ENCODE measurements at places on chromosomes 1 and 21.

DNA sequence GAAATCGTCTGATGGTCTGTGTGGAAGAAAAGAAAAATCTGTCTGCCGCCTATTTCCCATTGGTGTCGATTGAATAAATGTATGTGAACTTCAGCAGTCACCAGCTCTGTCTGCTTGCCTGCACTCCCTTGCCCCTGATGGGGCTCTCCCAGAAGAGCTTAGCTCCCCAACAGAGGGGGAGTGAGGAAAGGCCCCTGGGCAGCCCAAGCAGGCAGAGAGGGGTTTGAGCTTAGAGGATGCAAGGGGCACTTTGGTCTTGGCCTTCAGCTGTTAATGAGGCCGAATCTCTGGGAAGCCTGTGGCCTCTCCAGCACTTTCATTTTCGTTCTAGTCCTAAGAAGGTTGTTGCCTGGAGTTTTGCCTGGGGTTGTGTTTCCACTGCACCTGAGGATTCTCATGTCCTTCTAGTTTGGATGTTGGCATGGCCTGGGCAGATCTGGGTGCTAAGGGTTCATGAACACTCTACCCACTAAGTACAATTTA lies 2.8 kb downstream of the FOXD2 start:
- DNase-seq = no peak

- DNase-seq = no peak
These were observed 116.3 kb upstream of the C1orf21 start for GRCh38 chr1:184270556-184270955.

DNA sequence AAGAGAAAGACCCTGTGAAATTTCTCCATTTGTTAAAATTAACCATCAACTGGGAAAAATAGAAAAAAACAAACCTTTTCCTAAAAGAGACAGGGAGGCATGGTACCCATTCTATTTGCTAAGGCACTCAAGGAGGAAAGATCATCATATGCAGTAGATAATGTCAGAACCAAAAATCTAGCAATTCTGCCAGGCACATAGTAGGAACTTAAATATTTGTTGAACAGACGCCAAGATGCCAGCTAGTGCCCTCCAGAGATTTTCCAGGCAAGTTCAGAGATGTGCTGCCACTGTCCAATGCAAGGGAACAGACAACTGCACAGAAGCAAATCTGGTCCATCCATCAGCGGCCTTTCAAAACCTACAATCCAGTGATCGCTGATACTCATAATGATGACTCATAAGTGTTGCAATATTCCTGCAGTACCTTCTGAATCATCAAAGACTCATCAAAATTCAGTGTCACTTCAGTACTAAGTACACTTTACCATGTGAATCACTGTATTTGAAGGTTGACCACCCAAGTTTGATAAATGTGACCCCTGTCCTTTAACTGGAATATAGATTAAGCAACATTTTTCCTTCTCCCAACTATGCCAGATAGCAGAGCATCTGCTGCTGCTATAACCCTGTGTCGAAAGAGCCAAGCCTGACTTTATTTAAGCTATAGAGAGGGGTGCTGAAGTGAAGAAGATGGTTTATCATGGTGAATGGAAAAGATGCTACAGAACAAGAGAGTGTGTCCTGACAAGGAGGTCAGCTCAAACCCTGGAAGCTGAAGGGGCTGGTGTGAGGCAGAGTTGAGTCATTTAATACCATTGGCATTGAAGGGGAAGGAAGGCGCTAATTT lies 99.1 kb downstream of the MT1HL1 start:
- no peak for DNase-seq

GRCh38 chr1:205042911-205043806 lies at the start of gene CNTN2:
TSS of gene CNTN2 (plus strand) at chr1:205043212. CDS start at chr1:205053186, 9,974 bp downstream.
- DNase-seq = peak; percentile 94

GRCh38 chr1:87196110-87196827 lies 132.4 kb upstream of the LMO4 start:
- DNase-seq = no peak

DNA sequence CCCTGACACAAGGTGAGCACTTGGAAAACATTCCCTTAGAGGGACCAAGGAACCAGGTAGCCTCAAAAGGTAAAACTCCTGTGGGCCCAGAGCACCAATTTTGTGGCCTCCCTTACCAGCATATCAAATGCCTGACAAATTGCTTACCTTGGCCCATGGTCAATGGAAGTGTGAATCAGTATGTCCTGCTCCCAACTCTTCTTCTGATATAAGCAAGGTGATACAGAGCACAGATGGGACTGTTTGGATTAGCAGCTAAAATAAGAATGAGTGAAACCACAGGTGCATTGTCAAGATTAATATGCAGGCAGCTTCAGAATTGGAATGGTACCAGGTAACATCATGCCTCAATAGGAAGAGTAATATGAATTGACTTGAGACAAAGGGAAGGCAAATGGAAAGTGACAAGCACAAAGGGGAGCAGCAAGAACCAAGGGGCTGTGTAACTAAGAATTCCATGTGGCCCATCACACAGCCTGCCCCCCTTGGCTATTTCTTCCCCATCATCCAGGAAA lies 156.8 kb upstream of the KCND3 start:
- DNase-seq = no peak

- DNase-seq = peak; percentile 39
These were observed 101.1 kb upstream of the SOD1 start for GRCh38 chr21:31558189-31558961.

- DNase-seq = no peak
These were observed 135.7 kb downstream of the CTH start for GRCh38 chr1:70546726-70547125.

DNA sequence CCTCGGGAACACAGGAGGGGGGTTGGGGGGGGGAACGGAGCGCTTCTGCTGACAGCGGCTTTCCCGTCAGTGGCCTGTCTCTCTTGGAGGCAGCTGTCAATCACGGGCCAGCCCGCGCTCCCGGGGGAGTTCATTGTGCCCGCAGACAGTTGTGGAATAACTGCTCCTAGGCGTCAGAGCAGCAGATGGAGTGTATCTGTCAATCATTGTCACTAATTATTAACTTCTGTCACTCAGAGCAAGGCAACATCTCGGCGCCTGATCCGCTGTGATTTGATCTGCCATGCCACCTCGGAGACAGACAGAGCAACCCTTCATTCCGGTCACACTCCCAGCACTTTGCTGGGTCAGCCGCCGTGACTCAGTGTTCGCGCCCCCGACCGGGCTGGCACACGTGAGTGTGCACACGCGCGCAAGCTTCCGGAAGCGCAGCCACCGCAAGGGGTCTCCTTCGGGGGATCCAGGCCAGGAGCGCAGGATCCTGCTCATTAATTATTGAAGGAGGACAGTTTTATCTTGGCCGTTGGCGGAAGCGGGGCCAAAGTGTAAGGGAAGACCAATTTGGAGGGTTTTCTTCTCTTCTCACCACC lies 75.8 kb downstream of the RRAGC start:
- no peak for DNase-seq

GRCh38 chr1:161499099-161500039 lies 5.9 kb upstream of the FCGR2A start:
- no peak for DNase-seq

- DNase-seq = no peak
These were observed 25.4 kb upstream of the SRP9 start for GRCh38 chr1:225752245-225752644.

- no peak for DNase-seq
These were observed 3.2 kb downstream of the SON start for GRCh38 chr21:33546086-33546485.

- no peak for DNase-seq
These were observed 607.1 kb downstream of the KCNT2 start for GRCh38 chr1:196001188-196001587.

GRCh38 chr1:206926286-206926685 lies 4.5 kb upstream of the FCMR start:
- no peak for DNase-seq

GRCh38 chr21:38771536-38771935 lies 34.2 kb upstream of the ETS2 start:
- no peak for DNase-seq

- DNase-seq = no peak
These were observed 96.6 kb downstream of the FGGY start for GRCh38 chr1:59393211-59394180.

DNA sequence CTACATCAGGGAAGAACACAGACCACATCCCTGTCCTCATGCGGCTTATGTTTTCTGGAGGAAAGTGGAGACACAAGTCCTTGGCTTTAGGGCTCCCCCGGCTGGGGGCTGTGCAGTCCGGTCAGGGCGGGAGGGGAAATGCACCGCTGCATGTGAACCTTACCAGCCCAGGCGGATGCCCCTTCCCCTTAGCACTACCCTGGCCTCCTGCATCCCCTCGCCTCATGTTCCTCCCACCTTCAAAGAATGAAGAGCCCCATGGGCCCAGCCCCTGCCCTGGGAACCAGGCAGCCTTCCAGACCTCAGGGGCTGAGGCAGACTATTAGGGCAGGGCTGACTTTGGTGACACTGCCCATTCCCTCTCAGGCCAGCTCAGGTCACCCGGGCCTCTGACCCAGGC lies 45.5 kb downstream of the TNNT2 start:
- no peak for DNase-seq

All from head of caudate nucleus (tissue), 42 donors.